ENCODE measurements at places on chromosomes 7 and 10.
A peak's percentile ranks its signal among the peaks of the same experiment; 100 is the strongest.

DNA sequence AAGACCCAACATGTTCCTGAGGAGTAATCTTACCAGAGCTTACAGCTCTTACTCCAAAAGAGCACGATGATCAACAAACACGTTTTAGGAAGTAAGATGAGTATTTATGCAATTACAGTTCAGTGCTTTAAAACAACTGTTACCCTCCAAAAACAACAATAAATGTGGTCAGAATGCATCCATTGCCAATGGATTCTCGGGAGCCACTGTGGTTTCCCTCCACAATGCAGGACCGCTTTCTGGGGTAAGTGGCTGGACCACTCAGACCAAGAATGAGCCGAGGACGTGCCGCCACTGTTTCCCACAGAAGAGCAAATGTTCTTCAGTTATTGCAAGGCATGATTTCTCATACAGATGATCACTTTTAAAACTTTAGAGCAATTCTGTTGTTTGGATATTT lies 232.3 kb upstream of the MKLN1 start:
- DNase-seq: peak; percentile 82

GRCh38 chr10:9311702-9312499 lies 1257.4 kb downstream of the GATA3 start:
- DNase-seq: no peak

- no peak for DNase-seq
Measured at GRCh38 chr10:21758239-21758638, 224.2 kb downstream of the MLLT10 start.

- no peak for DNase-seq
Measured at GRCh38 chr7:75878312-75878768, 494 bp upstream of the RHBDD2 start.

- no peak for DNase-seq
Measured at GRCh38 chr10:22229802-22230157, 12.0 kb upstream of the EBLN1 start.

GRCh38 chr10:31947144-31947926 lies 18.7 kb upstream of the ARHGAP12 start:
- peak; percentile 77 for DNase-seq

DNA sequence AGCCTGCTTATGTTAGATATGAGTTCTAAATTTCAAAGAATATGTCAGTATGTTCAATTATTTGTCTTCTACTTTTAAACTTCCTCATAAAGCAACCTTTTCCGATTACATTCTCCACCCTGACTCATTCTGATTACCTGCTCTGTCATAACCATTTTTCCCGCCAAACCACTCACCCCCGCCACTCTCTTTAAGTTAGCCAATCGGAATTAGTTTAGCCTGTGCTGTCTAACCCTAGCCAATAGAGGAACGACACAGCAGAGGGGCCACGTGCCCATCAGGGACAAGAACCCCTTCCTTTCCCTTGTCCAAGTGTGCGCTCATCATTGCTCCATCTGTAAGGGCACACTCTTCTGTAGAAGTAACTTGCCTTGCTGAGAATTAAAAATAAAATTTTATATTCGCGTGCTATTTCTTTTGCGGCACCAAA lies 91.4 kb downstream of the CCDC71L start:
- no peak for DNase-seq

GRCh38 chr7:32957326-32958045 lies at the start of gene FKBP9:
Gene FKBP9, plus strand, starts transcription at chr7:32957440. Its CDS starts 134 bp downstream, at chr7:32957574.
- DNase-seq: no peak

DNA sequence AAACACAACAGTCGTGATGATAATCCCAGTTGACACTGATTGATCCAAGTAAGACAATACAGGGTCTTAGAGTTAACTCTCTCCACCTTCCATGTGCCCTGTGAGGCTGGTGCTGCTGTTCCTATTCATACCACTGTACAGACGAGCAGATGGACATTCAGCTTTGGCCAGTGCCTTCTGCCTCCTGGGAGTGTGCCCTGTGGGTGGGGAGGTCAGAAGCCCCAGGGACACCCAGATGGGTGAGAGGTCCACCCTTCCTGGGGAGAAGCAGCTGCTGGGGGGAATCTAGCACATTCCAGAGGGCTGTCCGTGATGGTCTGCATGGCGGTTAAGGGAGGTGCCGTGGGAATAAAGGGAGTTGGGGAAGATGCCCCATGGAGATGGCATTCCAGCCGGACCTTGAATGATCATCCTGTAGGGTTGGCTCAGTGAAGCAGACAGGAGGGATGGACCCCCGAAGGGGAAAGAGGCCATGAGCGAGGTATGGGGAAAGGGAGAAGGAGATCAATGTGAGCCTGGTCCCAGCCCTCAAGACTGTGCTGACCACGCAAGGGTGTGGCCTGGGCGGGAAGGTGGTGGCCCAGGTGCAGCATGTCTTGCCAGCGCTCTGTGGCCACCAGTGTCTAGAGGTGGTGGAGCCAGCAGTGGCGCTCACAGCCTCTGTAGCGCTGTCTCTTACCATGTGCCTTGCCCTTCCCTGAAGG lies 74.0 kb downstream of the ADCY1 start:
- no peak for DNase-seq

GRCh38 chr7:69882269-69882668 lies 284.0 kb downstream of the AUTS2 start:
- DNase-seq: no peak

- peak; percentile 74 for DNase-seq
Measured at GRCh38 chr7:44693641-44694313, 54.9 kb upstream of the ZMIZ2 start.

DNA sequence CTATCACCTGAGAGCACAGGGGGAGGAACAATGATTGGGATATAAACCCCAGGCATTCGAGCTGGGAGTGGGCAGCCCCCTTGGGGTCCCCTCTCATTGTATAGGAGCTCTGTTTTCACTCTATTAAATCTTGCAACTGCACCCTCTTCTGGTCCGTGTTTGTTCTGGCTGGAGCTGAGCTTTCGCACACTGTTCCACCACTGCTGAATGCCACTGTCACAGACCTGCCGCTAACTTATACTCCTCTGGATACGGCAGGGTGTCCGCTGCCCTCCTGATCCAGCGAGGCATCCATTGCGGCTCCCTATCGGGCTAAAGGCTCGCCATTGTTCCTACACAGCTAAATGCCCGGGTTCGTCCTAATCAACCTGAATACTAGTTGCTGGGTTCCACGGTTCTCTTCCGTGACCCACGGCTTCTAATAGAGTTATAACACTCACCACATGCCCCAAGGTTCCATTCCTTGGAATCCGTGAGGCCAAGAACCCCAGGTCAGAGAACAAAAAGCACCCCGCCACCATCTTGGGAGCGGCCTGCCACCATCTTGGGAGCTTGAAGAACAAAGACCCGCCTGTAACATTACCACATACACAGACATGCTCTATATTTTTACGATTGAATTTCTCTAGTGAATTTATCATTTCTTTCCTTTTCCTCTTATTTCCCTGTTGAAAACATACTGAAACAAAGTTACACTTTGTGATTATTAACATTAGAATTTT lies 9.0 kb downstream of the ZWINT start:
- DNase-seq: no peak

DNA sequence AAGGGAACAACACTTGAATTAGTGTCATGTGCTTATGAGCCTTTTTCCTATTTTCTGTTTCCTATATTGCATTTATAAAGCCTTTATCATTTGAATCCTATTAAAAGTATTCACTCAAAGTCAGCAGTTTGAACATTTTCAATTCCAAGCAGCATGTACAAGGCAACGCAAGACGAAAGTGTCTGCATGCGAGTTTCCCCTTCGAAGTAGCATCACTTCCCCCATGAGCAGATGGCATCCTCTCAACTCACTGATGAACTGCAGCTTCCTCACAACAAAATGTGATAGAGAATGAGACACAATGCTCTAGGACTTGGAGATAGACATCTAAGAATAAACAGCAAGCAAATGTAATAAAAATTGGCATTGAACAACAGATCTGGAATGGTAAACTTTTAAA lies 270.7 kb downstream of the PRPF18 start:
- DNase-seq: no peak

DNA sequence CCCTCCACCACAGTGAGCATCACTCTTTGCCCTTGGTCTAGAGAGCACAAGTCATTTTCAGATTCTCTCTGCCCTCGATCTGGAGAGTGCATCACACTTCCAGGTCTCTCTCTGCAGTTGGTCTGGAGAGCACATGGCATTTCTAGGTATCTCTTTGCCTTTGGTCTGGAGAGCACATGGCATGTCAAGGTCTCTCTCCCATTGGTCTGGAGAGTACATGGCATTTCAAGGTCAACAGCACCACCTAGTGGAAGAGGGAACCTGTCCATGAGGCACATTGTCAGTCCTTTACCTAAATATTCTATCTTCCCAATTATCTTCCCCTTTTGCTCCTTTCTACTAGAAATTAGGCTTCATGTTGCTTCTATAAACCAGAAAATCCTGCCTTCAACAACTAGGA lies 1139.4 kb downstream of the XPNPEP1 start:
- DNase-seq: peak; percentile 22

DNA sequence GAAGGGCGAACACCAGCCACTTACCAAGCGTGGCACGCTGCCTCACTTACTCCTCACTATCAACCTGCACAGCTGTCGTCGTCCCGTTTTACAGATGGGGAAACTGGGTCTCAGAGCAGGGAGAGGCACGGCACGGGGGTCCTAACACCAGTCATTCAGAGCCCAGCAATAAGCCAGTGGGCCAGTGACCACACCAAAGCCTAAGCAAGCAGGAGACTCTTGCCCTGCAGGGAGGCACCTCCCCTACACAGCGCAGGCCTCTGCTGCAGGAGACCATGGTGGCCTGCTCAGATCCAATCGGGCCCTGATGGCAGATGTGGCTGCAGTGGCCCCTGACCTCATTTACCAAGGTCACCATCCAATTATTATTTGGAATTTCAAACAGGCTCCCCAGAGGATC lies 4.8 kb downstream of the SLIT1 start:
- no peak for DNase-seq

DNA sequence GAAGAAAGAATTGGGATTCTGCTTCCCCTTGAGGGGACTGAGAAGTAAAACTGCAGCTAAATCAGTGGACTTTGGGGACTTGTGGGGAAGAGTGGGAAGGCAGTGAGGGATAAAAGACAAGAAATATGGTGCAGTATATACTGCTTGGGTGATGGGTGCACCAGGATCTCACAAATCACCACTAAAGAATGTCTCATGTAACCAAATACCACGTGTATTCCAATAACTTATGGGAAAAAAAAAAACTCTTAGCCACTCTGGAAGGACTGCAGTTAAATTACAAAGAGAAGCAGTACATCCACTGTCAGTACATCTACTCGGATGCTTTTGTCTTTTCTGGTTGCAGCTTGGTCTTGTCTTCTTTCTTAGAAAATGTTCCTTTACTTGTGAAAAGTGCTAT lies 27.4 kb upstream of the GOT1 start:
- DNase-seq: no peak

DNA sequence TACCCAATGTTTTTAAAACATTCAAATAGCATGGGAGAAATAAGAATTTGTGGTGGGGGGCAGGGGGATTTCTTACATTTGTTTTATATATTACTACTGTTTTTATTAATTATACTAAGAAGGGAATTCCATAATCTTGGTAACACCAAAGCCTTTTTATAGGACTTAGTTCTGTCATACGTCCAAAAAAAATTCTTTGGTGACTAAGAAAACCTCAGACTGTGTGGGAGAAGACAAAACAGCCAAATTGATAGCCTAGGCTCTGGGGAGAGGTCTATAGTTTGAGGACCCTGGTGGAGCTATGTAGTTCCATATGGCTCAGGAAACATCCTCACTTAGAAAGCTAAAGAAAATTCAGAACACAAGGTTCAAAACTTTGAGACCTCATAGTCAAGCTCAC lies 23.4 kb downstream of the ACSM6 start:
- DNase-seq: no peak

DNA sequence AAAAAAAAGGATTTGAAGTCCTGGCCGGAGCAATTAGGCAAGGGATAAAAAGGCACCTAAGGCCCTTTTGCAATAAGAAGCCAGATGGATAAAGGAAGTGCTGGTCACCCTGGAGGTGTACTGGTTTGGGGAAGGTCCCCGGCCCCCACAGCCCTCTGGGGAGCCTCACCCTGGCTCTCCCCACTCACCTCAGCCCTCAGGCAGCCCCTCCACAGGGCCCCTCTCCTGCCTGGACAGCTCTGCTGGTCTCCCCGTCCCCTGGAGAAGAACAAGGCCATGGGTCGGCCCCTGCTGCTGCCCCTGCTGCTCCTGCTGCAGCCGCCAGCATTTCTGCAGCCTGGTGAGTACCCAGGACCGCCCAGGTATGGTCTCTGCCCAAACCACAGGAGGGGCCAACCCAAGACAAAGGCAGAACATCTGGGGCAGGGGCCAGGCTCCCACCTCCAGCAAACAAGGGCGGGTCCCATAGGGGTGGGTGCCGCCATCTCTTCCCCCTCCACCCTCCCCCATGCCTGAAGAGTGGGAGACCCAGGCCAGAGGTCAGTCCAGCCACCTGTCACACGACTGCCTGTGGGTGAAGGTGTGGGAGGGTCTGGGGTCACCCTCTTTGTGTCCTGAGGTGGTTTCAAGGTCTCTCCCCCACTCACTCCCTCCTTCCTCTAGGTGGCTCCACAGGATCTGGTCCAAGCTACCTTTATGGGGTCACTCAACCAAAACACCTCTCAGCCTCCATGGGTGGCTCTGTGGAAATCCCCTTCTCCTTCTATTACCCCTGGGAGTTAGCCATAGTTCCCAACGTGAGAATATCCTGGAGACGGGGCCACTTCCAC lies at the start of gene PILRB:
PILRB (plus strand) TSS at position 91 of the 830 bp plus-strand sequence; CDS start at position 277, 186 bp downstream.
- no peak for DNase-seq

DNA sequence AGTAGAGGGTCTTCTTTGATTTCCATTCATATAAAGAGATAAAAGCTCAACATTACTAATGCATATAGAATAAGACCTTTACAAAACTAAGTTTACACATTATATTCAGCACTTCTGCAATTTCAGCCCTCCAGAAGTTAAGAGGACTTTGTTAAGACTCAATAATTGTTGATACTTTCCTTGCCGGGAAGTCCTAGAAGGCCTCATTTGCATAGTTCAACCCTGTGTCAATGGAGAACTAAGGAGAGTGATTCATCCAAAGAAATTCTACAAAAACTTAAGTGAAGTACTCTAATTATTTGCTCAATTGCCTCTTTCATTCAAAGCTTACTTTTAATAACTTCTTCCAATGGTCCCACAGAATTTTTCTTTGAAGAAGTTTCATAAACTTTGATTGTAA lies 1060.3 kb upstream of the CELF2 start:
- peak; percentile 59 for DNase-seq

DNA sequence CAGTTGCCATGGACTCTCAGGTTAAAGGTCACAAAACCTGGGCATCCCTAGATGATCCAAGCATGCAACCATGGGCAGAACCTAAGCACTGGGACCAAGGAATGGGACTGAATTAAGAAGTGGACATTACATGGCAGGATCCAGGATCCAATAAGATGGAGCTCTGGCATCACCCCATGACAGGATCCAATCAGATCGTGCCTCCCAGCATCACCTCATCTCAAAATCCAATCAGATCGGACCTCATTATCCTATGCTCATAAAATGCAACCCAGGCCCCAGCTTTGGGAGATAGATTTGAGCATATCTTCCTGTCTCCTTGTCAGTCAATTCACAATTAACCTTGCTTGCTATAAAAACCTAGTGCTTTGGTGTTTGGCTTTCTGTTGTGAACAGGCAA lies 616.1 kb downstream of the PARD3 start:
- DNase-seq: no peak

Measured in astrocyte of the cerebellum (primary cell).